ENCODE measurements at places on chromosomes 5 and 9.

GRCh38 chr5:61178702-61179101 lies 16.4 kb upstream of the SMIM15 start:
- DNase-seq = no peak

GRCh38 chr5:35813521-35813920 lies 43.2 kb upstream of the IL7R start:
- no peak for DNase-seq

- no peak for DNase-seq
Measured at GRCh38 chr5:172599204-172599567, 41.9 kb upstream of the NEURL1B start.

- no peak for DNase-seq
Measured at GRCh38 chr9:121196389-121196788, 5.3 kb downstream of the RAB14 start.

DNA sequence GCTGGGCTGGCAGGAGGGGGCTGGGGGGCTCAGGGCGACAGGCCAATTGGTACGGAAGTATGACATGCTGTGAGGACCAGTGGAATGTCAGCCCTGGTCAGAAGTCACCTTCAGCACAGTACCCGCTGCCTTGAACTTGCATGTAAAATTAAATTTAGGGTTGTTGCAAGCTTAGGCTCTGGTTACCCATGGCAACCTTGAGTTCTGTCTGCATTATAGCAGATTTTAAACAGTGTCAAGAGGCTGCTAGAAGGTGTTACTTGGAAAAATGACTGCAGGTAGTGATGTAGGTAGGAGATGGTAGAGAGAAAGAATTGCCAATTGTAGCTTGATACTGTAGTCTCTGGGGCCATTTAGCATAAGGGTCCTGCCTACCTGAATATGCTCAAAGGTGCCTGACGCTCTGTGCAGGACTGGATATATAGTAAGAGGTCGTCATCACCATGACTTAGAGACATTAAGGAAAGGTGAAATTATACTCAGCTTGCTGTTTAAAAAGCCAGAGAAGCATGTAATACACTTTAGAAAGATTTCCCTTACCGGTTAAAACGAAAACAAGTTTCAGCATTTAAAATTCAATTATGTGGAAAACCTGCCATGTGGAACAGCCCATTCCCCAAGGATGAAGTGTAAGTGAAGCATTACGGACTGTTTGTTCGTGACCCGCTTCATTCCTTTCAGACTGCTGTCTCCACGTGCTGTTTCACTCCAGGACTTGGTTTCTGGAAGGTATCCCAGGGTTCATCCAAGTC lies 169.0 kb downstream of the PDZD2 start:
- no peak for DNase-seq

- no peak for DNase-seq
Measured at GRCh38 chr5:160360310-160360709, 10.1 kb downstream of the C1QTNF2 start.

DNA sequence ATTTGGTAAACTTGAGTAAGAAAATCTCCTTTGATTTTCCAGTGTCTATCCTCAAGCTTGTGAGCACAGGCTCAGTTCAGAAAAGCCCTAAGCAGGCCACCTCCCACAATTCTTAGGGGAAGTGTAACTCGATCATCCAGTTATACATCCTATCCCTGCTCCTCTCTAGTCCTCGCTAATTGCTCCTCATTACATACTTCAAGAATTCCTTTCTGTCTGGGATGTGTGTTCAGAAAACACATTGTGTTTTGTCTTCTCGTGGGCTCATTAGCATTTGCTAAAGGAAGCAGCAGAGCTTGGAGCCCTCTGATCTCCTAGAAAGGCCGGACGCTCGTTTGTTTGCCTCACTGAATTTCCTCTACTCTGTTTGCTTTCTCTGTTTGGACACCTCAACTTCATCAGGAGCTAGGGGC lies 268.2 kb upstream of the RFX3 start:
- DNase-seq = peak; percentile 68

DNA sequence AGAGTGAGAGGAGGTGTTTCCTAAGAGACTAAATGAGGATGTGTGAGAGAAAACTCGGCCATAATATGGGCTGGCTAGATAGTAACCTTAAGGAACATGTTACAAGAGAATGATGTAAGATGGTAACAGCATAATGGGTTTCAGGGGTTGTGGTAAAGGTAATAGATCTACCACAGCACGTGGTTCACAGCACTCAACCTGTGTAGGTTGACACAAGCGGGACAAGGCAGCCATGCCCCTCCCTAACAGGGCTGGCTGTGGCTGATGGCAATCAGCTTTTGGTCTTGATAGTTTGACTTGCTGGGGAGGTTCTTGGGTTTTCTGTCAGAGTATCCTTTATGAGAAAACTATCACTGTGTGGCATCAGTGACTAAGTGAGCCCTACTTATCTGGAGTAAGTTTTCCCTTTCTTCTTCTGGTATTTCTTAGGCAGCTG lies 138.6 kb downstream of the TRIO start:
- peak; percentile 30 for DNase-seq

DNA sequence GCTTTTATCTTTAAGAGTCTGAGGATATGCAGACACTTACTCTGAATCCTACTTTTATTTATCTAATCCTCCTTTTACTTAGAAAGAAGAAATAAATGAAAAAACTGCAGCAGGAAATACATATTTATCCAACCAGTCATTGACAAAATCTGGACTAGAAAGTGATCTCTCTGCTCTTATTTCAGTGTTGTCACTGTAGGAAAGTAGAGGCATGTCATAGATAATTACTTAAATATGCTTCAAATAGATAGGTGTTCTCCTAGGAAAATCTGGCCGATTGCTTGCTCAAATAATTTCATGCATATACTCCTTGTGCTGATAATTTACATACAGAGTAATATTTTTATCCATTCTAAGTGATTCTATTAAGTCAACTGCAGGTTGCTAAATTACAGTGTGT lies 2001.9 kb upstream of the C9orf72 start:
- no peak for DNase-seq

- DNase-seq = peak; percentile 14
Measured at GRCh38 chr5:131324303-131324702, 60.5 kb downstream of the CDC42SE2 start.

DNA sequence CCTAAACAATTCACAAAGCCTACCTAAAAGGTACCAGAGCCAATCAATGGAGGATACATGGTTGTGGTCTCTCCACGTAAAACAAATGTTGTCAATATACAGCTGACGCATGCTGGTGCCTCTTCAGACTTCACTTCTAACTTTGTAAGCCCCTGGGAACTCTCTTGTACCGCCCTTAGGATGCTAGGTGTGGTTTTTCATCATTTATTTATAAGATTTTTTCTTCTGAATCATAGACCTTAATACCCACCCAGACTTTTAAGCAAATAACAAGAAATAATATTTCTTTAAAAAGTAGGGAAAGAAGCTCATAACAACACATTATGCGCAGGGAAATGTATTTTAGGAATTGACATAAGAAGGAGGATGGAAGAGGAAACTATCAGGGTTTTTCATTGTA lies 33.0 kb downstream of the SSBP2 start:
- DNase-seq = peak; percentile 16

- no peak for DNase-seq
Measured at GRCh38 chr9:80218328-80218727, 646.6 kb downstream of the TLE4 start.

DNA sequence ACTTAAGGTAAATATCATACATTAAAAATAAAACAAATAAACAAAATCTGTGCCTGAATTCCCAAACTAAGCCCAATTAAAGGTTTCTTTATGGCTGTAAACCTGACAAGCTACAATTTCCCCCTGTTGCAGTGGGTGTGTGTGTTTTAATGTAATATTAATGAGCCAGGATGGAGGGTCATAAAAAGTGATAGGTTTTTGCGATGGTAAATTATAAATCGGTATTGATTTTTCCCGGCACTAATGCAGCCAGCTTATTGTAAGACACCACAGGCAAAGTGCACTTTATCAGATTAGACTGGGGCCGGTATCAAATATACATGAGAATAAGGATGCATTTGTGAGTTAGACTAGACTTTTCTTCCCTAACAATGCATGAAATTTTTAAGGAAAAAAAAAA lies 120.4 kb downstream of the EBF1 start:
- DNase-seq = no peak

DNA sequence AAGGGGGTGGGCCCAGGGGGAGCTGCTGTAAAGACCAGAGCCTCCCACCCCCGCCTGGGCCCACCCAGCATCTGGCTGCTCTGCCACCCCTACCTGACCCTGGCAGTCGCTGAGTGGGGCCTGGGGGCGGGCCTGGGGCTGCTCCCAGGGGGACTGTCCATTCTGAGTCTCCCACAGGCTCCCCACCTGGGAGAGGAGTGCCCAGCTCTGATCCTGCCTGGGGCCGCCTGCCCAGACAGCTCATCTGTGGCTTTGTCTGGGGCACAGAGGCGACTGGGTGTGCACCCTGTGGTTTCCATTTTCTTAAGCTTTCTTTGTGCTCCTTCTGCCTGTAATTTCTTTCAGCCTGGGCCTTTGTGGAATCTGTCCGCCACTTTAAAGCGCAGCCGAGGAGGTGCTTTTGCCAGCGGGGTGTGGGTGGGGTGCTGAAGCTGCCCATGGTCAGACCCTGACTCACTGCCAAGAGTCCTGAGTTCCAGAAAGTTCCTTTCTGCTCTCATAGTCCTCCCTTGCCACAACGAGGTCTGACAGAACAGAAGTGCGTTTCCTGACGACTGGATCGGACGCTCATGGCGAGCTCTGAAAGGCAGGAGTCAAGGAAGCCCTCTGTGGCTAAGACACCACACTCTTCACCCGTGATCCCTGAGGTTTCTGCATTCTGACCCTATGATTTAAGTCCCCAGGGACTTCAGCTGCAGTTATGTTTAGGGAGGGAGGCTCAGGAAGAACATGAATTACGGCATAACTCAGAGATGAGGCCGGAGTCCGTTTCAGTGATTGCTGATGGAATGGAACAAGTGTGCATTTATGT lies 225.0 kb downstream of the FANCC start:
- peak; percentile 85 for DNase-seq

- no peak for DNase-seq
Measured at GRCh38 chr9:78064075-78064474, 32.5 kb upstream of the GNAQ start.

GRCh38 chr9:124044448-124044847 lies 32.9 kb downstream of the LHX2 start:
- DNase-seq = no peak

- no peak for DNase-seq
Measured at GRCh38 chr5:82106207-82106606, 134.4 kb downstream of the ATG10 start.

GRCh38 chr5:3121813-3122212 lies 370.3 kb upstream of the IRX2 start:
- DNase-seq = no peak

DNA sequence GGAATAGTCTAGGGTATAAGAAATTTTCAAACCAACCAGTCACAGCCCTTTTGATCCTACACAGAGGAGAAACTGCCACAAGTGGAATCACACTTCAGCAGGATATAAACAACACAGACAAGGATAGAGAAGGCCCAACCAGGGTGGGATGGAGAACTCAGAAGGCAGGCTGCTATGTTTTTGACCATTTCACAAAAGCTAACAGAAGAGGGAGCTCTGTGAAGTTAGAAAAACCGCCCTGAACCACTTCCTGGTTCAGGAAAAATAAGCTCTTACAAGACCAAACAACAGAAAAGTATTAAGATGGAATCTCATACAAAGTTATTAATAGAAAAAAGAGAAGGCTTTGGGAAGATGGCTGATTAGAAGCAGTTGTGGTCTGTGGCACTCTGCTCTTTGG lies 960 bp upstream of the IFNB1 start:
- peak; percentile 14 for DNase-seq

GRCh38 chr9:34606905-34607304 lies 5.0 kb downstream of the RPP25L start:
- DNase-seq = no peak

- DNase-seq = no peak
Measured at GRCh38 chr9:96350866-96351265, 32.6 kb downstream of the SLC35D2 start.

GRCh38 chr9:28770226-28770625 lies 1196.9 kb upstream of the C9orf72 start:
- DNase-seq = no peak

DNA sequence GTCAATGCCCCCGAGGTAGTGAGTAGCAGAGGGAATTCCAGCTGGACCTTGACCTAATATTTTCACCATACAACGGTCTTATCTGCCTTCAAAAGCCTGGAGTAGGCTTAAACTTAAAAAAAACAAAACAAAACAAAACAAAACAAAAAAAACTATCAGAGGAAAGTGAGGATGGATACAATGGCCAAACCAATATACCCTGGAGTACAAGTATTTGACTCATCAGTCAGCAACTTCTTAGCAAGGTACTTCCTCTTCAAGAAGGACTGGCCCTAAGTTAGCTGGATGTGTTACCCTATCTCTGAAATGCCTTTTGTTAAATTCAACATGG lies 160.6 kb upstream of the GNA14 start:
- no peak for DNase-seq

- DNase-seq = no peak
Measured at GRCh38 chr5:154734370-154735248, 20.6 kb upstream of the LARP1 start.

DNA sequence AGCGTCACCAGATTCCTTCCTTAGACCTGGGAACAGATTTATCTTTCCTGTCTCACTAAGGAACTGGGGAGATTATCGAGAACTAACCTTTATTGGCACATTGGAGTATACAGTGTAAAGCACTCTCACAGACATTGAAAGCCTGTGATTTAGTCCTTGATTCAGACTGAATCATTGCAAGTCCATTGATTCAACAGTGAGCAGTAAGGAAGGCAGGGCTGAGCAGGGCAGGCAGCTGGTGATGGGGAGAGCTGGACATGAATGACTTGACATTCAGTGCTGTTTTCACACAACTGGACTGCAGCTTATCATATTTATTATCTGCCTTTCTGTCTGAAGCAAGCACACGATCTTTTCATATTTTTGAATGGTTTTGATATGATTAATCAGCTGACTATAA lies 16.2 kb downstream of the ISOC1 start:
- peak; percentile 7 for DNase-seq

GRCh38 chr5:7756453-7756852 lies 94.5 kb downstream of the CFAP90 start:
- no peak for DNase-seq

GRCh38 chr5:60295423-60295822 lies 401.9 kb upstream of the PDE4D start:
- DNase-seq = peak; percentile 48

- peak; percentile 45 for DNase-seq
Measured at GRCh38 chr5:151665613-151666012, 21.1 kb downstream of the SPARC start.

DNA sequence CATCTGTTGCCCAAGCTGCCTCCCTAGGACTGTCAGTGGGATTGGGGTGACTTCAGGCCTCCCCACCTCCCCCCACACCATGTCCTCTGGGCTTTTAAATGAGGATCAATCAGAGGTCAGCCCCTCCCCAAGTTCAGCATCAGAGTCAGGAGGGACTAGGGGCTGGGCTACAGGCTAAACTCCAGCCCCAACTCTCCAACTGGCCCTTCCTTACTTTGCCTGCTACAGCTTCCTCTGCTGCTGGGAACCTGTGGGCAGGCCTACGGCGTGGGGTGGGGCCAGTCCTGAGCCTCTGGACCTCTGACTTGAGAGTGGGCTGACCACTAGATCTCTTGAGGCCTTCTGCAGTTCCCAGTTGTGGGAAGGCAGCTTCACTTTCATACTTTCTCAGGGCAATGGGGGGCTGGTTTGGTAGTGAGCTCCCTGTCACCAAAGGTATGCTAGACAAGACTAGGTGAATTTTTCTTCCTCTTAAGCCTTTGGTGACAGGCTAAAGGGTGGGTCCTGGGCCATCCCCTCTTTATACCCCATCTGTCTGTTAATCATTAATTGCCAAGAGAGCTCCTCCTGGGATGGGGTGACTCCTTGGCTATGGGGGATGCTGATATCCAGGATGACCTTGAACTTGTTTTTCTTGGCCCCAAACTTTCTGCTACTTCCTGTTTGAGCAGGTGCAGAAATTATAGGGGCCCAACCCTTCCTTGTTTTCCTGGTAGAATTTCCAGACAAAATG lies 10.8 kb upstream of the DAB2IP start:
- no peak for DNase-seq
